GM13976 (cell line): ENCODE measurements at places on chromosomes 5 and 9.

DNA sequence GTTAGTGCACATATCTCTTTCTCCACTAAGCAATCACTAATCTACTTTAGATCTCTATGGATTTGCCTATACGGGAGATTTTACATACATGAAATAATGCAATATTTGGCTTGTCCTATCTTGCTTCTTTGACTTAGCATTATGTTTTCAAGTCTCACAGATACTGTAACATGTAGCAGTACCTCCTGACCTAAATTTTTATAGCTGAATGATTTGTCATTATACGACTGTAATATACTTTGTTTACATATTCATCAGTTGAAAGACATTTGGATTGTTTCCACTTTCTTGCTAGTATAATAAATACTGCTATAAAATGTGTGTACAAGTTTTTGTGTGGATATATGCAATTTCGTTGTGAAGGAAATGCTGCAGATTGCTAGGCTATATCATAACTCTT is 1520.8 kb upstream of the CDH6 start:
- DNase-seq, result no peak

DNA sequence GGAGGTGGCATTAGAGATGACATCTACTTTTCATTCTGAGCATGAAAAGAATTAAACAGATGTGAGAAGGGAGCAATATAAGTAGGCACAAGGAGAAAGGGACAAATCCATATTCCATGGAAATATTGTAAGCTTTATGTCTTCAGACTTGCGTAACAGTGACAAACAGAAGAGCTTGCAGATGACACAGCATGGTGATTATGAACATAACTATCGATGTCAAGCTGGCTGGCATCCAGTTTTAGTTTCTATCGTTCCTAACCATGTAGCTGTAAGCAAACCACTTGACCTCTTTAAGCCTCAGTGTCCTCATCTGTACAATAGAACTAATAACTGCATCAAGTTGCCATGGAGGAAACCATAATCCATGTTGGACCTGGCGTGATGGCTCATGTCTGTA is 246.7 kb upstream of the ADRA1B start:
- DNase-seq, result no peak

DNA sequence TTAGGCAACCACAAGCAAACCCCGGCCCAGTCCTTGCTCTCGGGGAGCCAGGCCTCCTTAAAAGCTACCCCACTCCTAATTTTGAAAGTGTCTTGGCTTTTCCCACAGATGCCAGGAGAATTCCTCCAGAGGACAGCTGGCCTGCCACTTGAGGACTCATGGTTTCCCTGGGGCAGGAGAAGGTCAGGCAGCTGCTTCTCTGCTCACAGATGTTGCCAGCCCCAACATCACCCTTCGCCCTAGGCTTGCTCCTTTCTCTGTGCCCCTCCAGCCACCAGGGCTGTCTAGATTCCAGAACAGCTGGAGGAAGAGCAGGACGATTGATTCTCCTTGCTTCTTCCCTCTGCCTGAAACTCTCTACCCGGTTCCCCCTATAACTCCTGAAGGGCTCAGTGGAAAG is 8.5 kb downstream of the GGTA1 start:
- DNase-seq, result no peak

GRCh38 chr5:136491806-136492205 is 126.5 kb upstream of the TRPC7 start:
- no peak for DNase-seq

DNA sequence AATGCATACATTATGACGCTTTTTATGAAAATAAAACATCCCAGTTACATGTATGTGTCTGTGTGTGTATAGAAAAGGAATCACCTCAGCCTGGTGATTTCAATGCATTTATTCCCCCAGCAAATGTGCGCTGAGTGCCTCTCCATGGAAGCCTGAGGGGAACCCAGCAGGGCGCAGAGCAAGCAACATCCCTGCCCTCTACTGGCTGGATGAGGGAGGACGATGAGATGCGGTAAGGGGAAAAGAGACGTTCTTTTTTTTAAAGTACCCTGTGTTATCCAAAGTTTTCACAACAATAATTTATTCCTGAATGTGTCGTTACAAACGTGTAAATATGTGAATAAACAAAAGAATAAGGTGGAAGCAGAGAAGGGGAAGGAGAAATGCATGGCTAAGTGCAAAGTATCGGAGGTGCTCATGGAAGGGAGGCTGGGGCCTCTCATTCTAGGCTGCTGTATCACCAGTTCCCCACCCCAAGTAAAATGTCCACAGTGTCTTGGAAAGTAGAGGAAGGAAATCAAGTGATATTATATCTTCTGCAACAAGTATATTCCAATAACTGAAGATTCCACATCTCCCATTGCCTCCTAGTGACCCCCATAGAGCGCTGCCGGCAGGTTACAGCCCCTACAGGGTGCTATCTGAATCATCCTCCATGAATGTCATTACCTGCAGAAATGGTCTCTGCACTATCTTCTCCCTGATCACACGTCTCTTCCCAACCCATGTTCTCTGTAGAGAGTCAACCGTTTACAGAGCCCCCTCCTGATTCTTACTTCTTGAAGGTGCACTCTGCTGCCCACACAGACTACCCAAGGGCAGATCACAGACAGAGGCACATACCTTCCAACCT is 13.0 kb upstream of the ABLIM3 start:
- DNase-seq, result peak; percentile 44

DNA sequence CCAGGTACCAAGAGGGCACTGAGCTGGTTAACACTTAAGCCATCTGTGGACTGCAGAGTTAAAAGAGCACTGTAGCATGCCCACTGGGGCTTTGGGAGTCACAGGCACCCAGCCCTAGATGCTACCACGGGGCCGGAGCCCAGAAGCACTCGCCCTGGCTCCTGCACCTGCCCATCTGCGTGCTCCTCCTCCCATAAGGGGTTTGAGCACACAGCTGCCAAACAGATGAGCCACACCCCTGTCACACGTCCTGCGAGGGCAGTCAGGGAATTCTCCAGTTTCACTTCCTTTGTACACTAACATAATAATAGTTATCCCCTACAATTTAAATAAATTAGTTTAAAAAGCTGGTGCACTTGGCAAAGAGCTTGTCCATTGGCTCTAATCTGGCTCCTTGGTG is 4.5 kb upstream of the PCA3 start:
- DNase-seq, result no peak

DNA sequence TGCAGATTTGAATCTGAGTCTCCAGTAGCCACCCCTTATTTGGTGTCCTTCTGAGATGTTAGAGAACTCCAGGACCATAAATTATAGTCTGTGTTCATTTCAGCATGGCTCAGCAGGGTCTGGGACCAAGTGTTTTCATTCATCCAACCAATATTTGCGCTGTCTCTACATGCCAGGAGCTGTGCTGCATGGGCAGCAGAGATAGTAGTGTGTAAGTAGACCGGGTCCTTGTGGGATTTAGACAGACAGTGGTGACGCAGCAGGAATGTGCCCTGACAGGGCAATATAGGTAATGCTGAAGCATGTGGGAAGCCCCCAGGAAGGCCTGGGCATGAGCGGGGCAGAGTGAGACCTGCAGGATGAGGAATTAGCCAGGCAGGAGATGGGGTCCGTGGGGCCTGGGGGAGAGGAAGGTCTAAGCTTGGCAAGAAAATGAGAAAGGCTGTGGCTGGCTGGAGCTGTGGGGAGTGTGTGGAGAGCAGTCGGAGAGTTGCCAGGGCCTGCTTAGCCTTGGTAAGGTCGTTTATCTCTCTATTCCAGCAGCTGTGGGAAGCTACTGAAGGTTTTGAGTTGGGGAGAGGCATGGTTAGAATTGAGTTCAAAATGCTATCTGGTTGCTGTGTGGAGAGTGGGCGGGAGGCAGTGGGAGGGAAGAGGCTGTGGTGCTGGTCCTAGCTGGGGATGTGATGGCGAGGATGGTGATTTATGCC is 16.8 kb downstream of the STXBP1 start:
- no peak for DNase-seq

DNA sequence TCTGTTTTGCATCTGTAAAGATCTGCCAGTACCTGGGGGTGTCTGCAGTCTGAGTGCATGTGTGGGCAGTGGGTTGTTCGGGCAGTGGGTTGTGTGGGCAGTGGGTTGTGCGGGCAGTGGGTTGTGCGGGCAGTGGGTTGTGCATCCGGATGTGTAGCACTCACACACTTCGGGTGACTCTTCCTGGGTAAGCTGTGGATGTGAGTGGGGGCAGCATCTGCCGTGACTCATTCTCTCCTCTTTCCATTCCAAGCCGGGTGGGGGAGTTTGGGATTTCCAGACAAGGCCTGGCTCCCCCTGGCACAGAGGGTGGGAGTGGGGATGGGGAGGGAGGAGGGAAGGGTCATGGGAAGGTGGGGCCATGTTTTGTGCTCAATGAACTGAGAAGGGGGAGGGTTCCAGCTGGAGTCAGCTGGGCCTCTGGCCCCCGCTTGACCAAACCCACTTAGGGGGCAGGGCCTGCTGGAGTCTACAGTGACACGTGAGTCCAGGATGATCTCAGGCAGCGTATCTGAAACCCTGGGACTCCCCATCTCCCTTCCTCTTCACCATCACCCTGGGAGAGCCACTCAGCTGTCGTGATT is 8.3 kb downstream of the CRB2 start:
- no peak for DNase-seq

GRCh38 chr9:137394866-137395665 is 27.9 kb downstream of the EXD3 start:
- DNase-seq, result no peak

DNA sequence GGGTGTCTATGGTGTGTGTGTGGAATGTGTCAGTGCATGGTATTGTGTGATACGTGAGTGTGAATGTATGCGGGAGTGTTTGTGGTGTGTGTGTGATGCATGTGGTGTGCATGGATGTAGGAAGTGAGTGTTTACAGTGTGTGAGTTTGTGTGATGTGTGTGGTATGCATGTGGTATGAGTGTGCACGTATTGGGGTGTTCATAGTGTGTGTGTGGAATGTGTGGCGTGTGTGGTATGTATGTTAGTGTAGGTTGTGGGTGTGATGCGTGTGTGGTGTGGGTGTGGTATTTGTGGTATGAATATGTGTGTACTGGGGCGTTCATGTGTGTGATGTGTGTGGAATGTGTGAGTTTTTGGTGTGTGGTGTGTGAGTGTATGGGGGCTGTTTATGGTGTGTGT is 40.1 kb upstream of the BICD2 start:
- DNase-seq, result no peak

DNA sequence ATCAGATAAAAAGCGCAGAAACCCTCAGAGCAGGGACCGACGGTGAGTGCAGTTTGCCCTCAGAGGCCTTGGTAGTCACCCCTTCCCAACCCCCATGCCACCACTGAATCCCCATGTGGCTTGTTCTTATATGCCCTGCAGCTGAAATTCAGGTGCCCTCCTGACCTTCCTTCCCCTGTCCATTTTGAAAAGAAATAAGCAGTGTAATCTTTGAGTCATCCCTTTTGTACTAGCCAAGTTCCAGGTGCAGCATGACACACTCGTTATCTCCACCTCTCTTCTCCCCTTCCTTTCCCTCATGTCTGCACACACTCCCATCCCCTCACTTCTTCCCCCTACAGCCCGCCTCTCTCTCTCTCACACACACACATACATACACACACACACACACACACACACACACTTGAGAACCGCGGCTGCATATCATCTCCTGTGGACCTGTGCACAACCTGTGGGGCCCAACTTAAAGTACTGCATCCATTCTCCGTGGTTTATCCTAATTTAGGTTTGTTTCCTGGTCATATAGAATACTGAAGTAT is 53.1 kb downstream of the SYK start:
- no peak for DNase-seq
